ENCODE measurements at places on chromosomes 12 and 14.

DNA sequence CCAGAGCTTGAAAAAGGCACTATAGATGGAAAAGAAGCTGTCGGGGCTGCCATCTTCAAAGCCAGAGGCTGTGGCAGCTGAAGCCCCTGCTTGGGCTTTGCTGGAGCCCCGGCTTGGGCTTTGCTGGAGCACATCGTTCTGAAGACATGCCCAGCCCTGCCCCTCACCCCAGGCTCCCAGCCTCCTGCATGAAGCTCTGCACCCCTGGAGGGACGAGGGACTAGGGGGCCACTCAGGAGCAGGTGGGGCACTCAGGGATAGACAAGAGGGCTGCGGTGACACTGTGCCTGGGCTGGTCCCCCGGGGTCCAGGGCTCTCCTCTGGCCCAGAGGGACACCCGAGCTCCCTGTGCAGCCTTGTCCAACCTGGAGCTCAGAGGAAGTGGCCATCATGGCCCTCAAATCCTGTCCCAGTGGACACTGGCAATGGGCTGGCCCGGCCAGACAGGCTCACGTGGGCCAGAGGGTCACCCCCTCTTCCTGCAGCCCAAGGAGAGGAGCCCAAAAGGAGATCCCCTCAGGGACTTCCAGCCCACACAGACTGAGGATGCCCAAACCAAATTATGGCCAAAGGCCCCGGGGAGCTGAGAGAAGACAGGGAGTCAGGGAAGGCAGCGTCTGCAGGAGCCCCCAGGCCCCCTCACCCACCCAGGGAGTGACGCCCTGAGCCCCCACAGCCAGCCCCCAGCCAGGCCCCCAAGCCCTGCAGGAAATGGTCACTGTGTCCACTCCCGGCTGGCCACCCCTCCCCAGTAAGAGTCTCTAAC lies 23.1 kb upstream of the C14orf180 start:
- peaks cover 12% of the 10 kb centered on the region for H3K27me3 ChIP-seq
- peaks cover 4% of the 10 kb centered on the region for H3K4me1 ChIP-seq
- no peak for DNase-seq
- H3K27ac ChIP-seq: no peak overlapping the region

GRCh38 chr12:188910-189621 lies 24.9 kb downstream of the SLC6A12 start:
- H3K27me3 ChIP-seq: peaks cover 72% of the 10 kb centered on the region
- H3K27ac ChIP-seq: no peak overlapping the region
- peak overlapping the region; percentile 94 for H3K4me3 ChIP-seq
- no peaks in the 10 kb centered on the region for H3K4me1 ChIP-seq
- peak; percentile 85 for DNase-seq

DNA sequence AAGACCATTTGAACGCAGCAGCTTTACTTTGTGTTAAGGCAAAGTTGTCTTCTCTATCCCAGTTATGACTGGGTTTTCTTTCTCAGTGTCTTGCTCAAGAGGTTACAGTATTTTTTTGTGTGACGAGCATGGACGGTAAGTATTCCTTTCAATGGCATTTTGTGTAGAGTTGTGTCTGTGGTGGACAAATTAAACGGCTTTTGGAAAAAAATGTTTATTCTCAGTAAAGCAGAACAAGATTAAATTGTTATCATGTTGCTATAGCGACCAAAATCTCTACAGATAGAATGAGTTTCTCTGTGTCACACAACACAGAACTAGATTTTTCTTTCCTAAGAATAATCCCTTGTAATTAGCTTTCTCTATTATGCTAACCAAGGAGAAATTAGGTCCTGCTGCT lies 417.1 kb downstream of the AEBP2 start:
- no peak overlapping the region for H3K27ac ChIP-seq
- H3K36me3 ChIP-seq: peaks cover 16% of the 10 kb centered on the region
- peaks cover 23% of the 10 kb centered on the region for H3K4me1 ChIP-seq
- peaks cover 10% of the 10 kb centered on the region for H3K27me3 ChIP-seq
- DNase-seq: no peak

DNA sequence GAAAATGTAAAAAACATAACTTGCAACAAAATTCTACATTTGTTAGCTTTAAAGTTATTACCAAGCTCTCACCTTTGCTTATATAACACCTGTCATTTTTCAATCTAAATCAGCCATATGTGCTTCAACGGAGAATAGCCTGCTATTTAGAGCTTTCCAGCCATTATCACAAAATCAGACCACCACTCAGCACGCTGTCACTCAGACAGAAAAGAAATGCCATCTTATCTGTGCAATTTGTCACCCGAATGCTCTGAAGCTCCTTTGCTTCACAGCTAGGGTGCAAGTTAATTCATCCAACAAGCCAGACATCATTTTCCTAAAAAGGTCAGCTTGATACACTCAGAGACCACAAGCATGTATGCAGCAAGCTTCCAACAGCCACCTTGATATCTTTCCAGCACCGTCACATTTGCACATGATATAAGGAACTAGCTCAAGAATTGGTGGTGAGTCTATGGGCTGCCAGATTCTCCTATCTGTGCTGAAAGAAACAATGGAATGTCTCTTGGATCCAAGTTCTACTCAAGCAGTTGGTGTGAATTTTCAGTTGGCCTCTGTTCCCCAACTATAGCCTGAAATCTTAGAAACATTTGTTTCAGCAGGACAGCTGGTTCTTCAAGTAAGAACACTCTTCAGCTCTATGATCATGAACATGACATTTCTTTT lies 20.0 kb upstream of the IFNG-AS1 start:
- no peaks in the 10 kb centered on the region for H3K36me3 ChIP-seq
- H3K4me3 ChIP-seq: no peak overlapping the region
- no peak overlapping the region for H3K27ac ChIP-seq
- no peak for DNase-seq
- no peaks in the 10 kb centered on the region for H3K4me1 ChIP-seq

DNA sequence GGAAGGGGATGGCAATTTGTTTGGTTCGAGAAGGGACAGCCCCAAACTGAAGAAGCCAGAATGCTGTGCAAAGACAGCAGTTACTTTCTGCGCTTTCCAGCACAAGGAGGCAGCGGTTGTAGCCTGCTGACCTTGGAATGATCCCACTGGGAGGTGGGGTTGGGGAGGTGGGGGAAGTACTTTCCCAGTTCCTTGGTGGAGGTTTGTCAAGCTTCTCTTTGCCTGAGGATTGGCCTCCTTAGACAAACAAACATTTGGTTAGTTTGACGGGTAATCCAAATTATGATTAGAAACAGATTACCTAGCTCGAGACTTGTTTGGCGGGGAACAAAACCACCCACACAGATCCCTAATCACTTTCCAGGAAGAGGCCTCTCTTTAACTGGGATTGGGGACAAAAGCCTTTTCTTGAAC lies 79.1 kb upstream of the EGLN3 start:
- peak overlapping the region; percentile 28 for H3K4me3 ChIP-seq
- no peaks in the 10 kb centered on the region for H3K36me3 ChIP-seq
- H3K27ac ChIP-seq: no peak overlapping the region
- H3K27me3 ChIP-seq: no peaks in the 10 kb centered on the region

GRCh38 chr14:73723797-73724661 lies 9.8 kb upstream of the PNMA1 start:
- no peak overlapping the region for H3K4me3 ChIP-seq
- DNase-seq: no peak
- no peaks in the 10 kb centered on the region for H3K27me3 ChIP-seq

GRCh38 chr12:67764946-67765619 lies 116.5 kb downstream of the DYRK2 start:
- H3K36me3 ChIP-seq: no peaks in the 10 kb centered on the region
- H3K27ac ChIP-seq: no peak overlapping the region
- no peaks in the 10 kb centered on the region for H3K27me3 ChIP-seq
- no peak for DNase-seq
- H3K4me1 ChIP-seq: peaks cover 23% of the 10 kb centered on the region

All from type B pancreatic cell (in vitro differentiated cells).